ENCODE measurements at places on chromosomes 5 and 9.
A peak's percentile ranks its signal among the peaks of the same experiment; 100 is the strongest.

DNA sequence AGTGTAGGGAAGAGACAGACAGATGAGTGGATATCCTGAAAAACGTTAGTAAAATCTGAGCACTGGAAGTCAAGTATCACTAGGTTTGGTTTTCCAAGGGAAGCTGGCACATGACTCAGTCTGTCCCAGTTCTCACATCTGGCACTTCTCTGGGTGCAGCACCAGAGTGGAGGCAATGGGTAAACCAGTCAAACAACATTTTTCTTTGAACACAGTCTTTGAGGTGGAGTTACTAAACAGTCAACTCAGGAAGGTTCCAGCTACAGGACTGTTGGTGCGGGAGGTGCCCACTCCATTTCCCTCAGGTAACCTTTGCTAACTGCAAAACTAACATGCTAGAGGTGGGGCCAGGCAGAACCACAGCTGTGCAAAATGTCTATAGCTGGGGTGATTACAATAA, 301.4 kb upstream of the RFX3 start:
- DNase-seq = no peak

- no peak for DNase-seq
Observed at GRCh38 chr9:95807326-95807947, 68.1 kb upstream of the ERCC6L2 start.

DNA sequence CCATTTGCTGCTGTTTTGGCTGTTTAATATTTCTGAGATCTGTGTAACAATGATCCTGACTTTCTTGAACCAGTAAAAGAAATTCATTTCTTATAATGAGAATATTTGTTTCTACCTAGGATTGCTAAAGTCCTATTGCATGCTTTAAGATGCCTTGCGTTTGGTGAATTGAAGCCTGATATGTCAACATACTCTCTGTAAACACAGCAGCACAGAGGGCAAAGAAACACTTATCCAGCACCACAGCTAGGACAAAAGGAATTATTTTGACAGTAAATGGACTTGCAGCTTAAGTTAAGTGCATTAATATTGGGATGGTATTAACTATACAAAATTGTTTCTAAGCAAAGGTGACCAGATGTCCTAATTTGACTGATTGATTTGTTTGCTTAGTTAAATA, 2031.2 kb upstream of the CDH6 start:
- no peak for DNase-seq

GRCh38 chr5:63958654-63959053, 3.6 kb downstream of the HTR1A start:
- no peak for DNase-seq

DNA sequence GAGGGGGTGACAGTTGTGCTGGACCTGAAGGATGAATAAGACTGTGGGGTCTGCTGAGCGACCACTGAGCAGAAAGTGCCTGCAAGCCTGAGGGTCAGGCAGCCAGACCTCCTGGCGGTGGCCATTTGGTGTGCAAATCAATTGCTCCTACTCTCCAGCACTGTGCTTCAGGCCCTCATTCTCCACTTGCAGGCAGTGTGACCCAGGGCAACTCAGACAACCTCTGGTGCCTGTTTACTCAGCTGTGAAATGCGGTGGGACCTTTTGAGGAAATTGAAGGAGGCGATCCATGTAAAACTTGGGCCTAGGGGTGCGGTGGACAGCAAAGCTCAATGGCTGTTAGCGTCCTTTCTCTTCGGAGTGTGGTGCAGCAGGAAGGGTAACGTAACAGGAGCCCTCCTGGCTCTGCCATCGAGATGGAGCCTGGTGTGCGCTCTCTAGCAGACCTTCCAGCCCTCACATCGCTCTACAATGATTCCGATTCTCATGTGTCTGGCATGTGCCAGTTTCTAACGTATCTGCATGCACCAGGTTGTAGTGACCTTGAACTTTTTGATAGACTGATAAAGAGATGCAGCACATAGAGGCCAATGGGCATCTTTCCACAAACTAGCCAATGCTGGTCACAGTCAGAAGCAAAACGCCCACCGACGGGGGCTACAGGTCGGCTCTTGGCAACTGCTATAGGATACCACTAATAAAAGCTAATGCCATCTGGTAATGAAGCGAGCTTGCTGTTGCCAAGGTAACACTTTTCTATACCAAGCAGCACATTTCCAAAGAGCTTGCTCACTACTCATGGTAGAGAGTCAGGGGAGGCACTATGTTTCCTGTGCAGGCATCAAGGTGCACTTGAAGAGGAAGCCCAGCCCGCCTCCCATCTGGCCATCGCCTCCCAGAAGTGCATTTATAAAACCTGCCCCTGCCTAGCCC, 159.7 kb upstream of the RAPGEF1 start:
- no peak for DNase-seq

DNA sequence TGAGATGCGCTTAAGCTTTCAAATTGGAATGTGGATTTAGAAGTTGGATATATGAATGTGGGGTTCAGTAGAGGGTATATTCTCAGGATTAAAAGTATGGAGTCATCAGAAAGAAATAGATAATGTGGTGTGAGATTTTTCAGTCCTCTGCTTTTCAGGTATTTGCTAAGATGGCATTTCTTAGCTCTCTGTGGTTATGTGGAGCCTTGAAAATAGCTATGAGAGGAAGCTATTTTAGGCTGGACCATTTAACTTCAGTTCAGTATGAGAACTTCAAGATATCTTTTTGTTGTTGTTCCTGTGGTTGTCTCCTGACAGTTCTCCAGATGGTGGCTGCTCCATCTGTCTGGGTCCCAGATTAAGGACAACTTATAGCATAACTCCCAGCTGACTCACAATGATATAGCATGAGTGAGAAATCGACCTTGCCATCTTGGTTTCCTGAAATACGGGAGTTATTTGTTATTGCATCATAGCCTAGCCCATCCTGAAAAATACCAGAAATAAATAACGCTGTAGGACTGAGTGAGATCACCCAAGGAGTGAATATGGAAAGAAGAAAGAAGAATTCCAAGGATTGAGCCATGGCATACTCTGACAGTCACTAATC, 461.5 kb downstream of the ANXA1 start:
- no peak for DNase-seq

DNA sequence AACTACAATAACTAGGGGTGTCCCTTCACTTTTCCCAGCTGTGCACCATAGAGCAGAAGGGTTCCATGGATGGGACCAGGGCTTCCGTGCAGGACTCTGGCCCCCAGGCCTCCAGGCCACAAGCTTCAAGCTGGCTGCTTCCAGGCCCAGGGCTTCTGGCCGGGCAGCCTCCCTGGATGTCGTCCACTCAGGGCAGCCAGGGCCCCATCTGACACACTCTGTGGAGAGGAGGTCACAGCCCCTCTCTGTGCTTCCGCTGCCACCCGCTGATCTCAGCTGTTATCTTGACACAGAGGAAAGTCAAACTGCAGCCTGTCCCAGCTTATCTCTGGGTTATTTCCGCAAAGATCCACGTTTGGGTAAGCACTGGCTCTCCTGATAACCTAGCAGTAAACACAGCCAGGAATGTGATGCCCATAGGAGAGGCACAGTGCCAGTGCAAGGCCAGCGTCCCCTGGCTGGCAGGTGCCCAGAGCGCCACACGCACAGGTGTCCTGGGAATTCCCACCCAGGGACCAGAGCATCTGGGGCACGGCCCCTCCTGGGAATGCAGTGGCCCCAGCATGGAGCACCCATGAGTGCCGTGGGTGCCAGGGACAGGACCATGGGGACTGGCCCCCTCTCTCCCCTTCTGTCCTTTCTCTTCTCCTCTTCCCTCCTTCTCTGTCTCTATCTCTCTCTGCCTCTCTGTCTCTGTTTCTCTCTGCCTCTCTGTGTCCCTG, 15.6 kb upstream of the SLC6A19 start:
- no peak for DNase-seq

GRCh38 chr9:135253305-135254004, 166.0 kb downstream of the OLFM1 start:
- no peak for DNase-seq

GRCh38 chr9:108617676-108618075, 238.1 kb downstream of the ACTL7B start:
- DNase-seq = no peak

DNA sequence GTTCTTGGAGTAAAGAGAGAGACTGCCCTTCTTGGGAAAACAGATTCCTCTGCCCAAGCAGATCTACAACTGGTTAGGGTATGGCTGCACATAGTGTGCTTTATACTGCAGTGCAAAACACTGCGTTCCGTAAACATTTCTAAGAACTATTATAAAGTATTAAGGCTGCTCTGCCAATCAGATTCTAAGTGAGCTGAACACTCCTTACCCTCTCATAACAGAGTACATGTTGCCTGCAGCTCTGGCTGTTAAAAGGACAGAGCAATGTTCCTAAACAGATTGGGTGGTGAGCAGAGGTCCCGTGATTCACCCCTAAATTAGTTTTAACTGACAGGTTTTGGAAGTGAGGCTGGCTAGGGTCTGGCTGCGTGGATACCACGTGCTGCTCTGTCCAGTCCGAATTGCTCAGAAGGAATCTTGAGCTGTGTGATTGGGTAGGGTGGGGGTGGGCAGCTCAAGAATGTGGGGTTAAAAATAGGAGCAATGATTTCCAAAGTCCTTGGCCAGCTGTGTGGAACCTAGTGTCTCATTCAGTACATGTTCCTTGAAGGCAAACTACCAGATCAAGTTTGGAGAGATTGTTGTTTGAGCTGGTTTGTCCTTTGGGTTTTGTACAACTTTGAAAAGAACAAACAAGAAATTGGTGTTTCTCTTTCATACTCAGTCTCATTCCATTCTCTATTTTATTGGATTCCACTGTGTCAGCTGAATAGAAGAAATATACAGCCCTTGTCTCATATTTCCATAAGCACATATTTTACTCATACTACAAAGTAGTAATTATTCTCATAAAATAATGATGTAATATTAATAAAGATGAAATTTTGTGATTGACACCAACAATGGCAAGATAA, 497.6 kb upstream of the CD180 start:
- DNase-seq = no peak

DNA sequence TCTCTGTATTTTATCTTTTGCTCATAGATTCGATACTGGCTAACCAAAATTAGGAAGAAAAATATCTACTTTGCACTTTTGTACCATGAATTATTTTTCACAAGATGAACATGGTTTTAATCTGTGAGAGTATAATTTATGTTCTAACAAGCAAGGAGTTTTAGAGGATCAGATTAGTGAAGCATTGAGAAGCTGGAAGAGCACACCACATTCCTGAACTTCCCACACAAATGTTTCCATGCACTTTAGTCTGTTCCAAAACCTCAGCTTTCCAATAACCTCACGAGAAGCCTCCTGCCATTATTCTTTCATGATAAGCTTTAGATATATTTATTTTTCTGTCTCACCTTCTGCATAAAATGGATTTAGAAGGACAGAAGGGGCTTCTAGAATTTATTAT, 98.7 kb upstream of the MPDZ start:
- DNase-seq = no peak

DNA sequence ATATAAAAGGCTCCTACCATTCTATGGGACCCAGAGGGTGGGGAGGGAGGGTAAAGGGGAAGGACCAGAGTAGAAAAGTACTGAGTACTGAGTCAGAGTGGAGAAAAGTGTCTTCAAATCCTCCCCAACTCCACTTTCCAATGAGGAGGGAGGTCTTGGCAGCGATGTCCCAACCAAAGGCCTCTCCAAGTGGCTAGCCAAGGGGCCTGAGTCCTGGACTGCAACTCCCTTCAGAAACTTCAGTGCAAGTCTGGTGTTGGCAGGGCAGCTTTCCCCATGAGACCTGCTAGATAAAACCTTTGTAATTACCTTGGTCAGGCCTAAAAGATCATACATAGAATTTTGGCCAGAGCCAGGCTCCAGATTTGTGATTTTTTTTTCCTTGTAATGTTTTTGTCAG, 111.3 kb upstream of the TNPO1 start:
- DNase-seq = no peak

- DNase-seq = no peak
Observed at GRCh38 chr9:100167176-100167575, 68.1 kb downstream of the INVS start.

GRCh38 chr5:137491121-137491520, 8.0 kb downstream of the SPOCK1 start:
- no peak for DNase-seq

DNA sequence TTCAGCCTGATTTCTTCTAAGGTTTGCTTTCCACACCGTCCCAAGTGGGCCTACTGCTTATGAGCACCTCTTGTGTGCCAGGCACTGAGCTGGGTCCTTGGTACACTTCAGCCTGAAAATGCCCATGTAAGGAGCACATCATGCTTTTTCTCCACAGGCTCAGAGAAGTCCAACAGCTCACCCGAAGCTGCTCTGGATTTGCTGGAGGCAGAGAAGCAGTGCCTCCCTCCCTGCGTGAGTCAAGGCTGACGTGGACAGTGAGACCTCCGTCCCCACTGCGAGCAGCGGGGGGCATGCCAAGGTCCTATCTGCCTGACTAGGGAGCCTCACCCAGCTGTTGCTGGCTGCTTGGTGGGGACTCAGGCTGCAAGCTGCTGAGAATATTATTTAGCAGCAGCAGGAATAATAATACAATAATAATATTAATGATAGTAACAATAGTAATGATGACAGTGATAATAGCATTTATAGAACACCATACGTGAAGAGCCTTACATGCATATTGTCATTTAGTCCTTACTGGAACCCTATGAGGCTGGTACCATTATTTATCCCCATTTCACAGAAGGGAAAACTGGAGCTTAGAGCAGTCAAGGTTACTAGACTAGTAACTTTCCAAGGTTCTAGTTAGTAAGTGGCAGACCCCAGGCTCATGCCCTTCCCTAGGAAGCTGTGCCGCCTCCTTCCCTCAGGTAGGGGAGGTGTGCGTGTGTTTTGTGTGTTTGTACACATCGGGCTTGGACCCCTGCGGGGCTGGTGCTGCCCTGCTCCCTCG, 194.8 kb downstream of the HSPA4 start:
- no peak for DNase-seq

DNA sequence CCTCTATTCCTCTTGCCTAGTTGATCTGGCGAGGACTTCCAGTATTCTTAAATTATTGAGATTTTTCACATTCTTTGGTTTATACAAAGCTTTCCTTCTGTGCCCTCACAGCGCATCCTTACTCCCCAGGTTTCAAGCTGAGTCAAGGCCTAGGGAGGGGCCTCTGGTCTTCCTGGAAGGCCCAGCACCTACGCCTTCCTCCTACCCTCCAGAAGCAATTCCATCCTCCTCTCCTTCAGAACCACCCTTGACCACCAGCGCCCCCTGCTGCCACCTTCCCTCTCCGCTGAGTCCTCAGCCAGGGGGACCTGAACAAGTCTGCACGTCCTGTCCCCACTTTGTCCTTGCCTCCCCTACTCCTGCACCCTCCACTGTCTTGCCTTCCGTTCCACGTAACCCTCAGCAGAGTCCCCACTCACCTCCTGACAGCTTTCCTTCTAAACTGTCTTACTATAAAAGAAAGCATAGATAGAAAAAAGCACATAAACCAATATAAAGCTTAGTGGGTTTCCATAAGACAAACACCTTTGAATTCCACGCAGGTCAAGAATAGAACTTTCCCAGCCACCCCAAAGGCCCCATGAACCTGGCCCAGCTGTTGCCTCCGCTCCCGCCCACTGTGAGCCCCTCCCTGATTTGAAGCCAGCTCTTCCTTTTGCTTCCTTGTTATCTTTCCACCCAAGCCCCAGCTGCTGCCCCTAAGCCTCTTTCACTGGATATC, 63.0 kb upstream of the CTSL start:
- peak; percentile 19 for DNase-seq

- DNase-seq = no peak
Observed at GRCh38 chr9:69444791-69445190, 119.8 kb downstream of the ENTREP1 start.

GRCh38 chr9:132631280-132631679, 38.5 kb downstream of the DDX31 start:
- DNase-seq = no peak

- no peak for DNase-seq
Observed at GRCh38 chr9:107644733-107645463, 155.3 kb upstream of the KLF4 start.

GRCh38 chr9:16025627-16026026, 472.8 kb downstream of the CCDC171 start:
- no peak for DNase-seq
